BJ (cell line): ENCODE measurements at places on chromosomes 3 and 15. TPM values are rescaled to one million over a fixed set of nuclear protein-coding genes. Genes with fewer than 3 reads are reported as not detected.

- no peak for DNase-seq
Observed at GRCh38 chr3:126454025-126454424, 21.7 kb downstream of the ZXDC start.

- no peak for DNase-seq
Observed at GRCh38 chr15:94582368-94582767, 351.0 kb downstream of the MCTP2 start.

GRCh38 chr3:138921316-138922292, 25.3 kb downstream of the FOXL2 start:
- DNase-seq, result peak; percentile 65

- DNase-seq, result no peak
Observed at GRCh38 chr3:73624017-73624820, 522 bp downstream of the PDZRN3 start.

DNA sequence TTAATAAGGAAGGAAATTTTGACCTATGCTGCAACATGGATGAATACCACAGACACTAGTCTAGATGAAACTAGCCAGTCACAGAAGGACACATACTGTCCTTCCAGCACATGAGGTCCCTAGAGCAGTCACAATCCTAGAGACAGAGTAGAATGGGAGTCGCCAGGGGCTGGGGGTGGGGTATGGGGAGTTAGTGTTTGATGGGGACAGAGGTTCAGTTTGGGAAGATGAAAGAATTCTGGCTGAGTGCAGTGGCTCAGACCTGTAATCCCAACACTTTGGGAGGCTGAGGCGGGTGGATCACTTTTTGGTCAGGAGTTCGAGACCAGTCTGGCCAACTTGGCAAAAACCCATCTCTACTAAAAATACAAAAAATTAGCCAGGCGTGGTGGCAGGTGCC, 99.2 kb downstream of the TPRA1 start:
- DNase-seq, result no peak

- no peak for DNase-seq
Observed at GRCh38 chr3:118536764-118537163, 497.9 kb downstream of the IGSF11 start.

- peak; percentile 58 for DNase-seq
Observed at GRCh38 chr3:70989174-70989573, 594.4 kb downstream of the FOXP1 start.

DNA sequence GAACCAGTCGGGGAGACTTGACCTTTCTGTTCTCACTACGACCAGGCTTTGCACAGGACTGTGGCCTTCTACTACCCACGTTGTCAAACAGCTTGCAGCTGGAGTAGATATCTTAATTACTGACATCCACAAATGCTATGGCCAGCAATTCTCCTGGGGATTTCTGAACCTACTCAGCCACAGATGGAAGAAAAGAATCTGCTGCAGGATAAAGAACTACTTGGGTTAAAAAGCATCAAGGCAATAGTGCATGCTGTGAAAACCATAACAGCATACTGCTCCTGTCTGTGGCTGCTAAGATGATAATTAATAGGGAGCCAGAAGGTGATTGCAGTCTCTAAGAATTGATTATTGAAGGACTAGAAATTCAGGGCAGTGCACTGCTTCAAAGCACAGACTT, 859.2 kb upstream of the SEMA6D start:
- no peak for DNase-seq

- no peak for DNase-seq
Observed at GRCh38 chr3:183158551-183159006, 4.0 kb downstream of the LAMP3 start.

DNA sequence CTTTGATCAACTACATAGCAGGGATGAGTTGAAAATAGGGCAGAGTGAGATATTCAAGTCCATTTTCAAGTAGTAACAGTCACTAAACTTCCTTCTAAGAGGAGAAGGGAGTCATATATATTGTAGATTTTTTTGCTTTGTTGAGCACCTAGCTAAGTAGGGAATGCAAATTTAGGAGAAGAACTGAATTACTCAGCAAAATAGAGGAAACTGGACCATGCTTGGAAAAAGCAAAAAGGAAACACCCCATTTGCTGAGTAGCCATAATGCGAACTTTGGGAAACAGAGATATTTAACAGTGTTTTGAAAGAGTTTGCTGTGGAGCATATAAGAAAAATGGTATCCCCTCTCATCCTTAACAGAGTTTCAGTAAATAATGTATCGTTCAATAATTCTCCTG, 54.9 kb downstream of the CD200R1L start:
- DNase-seq, result no peak

DNA sequence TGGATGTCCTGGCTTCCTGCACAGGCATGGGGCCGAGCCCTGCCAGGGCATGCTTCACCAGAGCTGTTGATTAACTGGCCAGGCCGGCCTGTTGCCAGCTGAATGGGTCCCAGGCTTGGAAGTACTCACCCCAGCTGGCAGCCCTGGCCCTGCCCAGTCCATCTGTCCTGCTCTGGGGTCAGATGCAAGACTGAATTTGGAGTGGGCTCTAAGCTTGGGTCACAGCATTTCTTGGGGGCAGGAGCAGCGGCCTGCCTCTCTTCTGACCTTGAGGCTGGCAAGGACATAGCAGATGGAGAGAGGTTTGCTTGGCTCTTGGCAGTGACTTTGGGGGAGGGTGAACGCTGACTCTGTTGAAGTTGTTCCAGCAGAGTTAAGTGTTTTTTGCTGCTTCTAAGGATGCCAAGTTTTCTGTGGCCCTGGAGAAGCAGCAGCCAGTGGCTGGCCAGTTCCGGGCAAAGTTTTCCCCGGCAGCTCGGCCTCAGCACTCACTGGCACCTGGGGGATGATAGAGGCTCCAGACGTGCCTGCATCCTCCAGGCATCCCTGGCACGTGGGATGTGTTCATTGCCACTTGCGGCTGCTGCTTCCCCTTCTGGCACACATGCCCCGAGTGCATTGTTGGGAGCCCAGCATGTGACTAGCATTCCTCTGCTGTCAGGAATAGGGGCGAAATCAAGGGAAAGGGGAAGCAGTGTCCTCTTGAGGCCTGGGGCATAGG, 22.9 kb downstream of the PDIA5 start:
- no peak for DNase-seq

DNA sequence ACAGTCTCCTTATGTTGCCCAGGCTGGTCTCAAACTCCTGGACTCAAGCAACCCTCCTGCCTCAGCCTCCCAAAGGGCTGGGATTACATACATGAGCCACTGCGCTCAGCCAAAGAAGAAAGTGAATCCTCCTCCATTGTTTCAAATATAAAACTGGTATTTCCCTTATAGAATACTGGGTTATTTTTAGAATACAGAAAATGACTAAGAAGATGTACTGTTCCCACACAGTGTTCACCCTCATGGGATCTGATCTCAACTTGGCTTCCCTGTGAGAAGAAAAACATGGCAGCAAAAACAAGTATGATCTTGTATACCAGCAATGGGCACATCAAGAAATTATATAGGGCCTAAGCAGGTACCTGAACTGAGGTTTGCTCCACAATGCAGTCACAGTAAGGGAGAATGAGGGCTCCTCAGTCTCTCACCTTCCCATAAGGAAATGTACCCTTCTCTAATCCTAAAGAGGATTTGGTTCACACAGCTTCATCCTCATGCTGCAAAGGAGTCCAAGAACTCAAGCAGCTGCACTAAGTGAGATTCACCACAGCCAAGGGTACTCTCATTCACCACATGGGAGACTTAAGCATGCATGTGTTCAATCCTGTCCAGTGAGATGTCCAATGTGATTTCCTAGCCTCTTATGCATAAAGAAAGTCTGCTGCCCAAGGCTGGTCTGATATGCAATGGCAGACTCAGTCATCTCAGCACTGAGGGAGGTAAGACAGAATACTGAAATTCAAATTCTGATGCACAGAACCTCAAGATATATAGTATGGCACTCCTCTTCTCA, 25.8 kb downstream of the USP4 start:
- DNase-seq, result no peak

DNA sequence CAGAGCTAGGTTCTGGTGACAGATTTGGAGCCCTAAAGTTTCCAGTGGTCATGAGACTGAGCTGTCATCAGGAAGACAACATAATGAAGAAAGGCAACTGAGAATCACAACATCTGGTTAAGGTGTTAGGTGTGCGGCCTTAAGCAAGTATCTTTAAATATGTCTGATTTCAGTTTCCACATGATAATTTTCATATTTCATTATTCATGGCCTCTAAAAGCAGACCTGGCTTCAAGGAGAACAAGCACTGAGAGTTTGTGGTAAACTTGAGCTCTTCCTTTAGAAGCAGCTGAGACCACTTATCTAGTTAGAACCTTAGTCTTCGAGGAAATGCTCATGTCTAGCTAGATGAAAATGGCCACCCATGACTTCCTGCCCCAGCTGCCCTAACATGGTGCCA, 25.7 kb upstream of the MYLK start:
- no peak for DNase-seq

DNA sequence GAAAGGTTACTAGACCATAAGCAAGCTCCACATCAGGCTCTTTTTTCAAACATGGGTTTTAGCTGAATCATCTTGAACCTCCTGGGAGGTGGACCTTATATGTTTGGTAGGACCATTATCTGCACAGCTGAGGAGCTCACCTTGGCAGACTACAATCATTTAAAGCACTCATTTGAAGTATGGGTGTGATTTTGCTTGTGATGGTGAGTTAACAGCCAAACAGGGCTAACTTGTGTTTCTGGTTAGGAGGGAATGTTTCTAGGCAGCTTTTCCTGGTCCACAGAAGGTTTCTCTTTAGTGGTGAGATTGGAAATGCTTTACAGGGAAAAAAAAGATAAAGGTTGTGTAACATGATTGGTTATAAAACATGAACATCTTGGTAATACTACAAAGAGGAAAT, 61.8 kb downstream of the ARHGEF26 start:
- no peak for DNase-seq

GRCh38 chr3:192082730-192083660, 622.0 kb downstream of the PYDC2 start:
- DNase-seq, result no peak

- no peak for DNase-seq
Observed at GRCh38 chr15:99197856-99198255, 51.5 kb downstream of the TTC23 start.

GRCh38 chr3:58326267-58326900, 6.3 kb upstream of the PXK start:
- no peak for DNase-seq

- no peak for DNase-seq
Observed at GRCh38 chr3:183688874-183689273, 8.7 kb upstream of the YEATS2 start.

GRCh38 chr3:182585532-182586150, 207.7 kb upstream of the ATP11B start:
- no peak for DNase-seq

GRCh38 chr15:77634266-77634962, 1.7 kb upstream of the LINGO1 start:
- DNase-seq, result no peak

GRCh38 chr3:120450600-120451271, at the start of gene FSTL1:
Gene FSTL1, minus strand, starts transcription at chr3:120450992. Its CDS starts 246 bp downstream, at chr3:120450746.
- no peak for DNase-seq

DNA sequence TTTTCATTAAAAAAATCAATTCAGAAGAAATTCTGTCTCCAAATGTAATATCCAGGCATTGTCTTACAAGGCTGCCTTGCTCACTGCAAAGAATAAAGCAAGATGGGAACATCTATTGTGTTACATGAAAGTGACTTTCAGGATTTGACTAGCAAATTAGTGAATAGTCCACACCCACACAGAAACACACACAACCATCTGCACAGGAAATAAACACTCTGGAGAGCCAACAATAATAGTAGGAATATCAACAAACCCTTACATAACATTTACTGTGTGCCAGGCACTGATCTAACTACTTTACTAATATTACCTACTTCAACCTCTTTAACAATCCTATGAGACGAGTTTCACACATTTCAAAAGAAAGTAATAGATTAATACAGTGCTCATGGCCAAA, 28.9 kb upstream of the ZNF385D start:
- no peak for DNase-seq

DNA sequence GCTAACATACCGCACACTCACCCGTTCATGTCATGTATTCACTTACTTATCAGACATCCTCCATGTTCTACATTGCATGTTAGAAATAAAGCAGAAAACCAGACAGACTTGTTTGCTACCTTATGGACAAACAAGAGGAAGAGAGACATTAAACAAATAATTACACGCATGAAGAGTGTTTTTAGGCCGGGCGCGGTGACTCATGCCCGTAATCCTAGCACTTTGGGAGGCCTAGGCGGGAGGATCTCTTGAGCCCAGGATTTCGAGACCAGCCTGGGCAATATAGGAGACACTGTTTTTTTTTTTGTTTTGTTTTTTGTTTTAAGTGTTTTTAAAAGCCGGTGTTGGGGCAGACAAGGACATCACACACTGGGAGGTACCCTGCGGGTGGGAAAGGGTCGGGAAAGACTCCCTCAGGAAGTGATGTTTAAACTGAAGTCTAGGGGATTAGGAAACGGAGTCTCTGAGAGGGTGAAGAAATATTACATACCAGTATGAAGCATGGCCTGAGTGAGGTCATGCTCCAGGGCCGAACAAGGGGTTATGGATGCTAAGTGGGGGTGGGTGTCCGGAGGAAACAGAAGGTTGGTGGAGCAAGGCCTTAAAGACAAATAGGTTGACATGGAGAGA, 2.1 kb upstream of the USP3 start:
- no peak for DNase-seq

DNA sequence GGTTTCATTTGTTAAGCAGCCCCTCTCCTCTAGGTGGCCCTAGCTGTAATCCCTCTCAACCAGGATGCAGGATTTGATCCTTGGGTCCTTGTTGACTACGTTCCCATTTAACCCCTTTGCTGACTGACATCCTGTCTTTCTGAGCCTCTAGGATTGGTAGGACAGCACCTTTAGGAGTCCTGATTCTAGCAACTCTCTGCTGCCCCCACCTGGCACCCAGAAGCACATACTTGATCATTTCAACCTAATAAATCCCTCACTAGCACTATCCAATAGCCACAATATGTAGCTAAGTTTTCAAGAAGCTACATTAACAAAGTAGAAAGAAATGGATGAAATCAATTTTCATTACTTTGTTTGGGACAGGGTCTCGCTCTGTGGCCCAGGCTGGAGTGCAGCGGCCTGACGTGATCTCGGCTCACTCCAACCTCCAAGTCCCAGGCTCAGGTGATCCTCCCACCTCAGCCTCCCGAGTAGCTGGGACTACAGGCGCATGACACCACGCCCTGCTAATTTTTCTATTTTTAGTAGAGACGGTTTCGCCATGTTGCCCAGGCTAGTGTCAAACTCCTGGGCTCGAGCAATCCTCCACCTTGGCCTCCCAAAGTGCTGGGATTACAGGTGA, 28.3 kb downstream of the RSL24D1 start:
- no peak for DNase-seq

DNA sequence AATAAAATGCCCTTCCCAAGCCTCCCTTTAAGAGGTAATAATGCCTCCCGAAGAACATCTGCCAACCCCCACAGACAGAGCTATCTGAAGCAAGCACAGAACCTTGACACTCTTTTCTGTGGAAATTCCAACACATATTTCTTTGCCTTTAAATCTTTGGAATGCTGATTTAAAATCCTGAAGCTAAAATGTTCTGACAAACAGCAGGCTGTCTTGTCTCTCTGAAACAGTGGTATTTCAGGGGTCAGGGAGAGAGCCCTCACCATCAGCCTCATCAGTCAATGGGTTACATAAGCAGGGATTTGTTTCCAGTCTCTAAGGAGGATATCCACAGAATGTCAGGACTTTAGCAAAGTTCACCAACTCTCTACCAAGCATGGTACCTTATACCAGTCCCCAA, 27.8 kb upstream of the ARHGEF3 start:
- no peak for DNase-seq

Gene GOLGA6B
- not detected in 2 replicates for polyA plus RNA-seq

Gene TRH
- not detected in 2 replicates for polyA plus RNA-seq

Gene IGDCC3
- not detected in 2 replicates for polyA plus RNA-seq

Gene CYP1A2
- polyA plus RNA-seq, result not detected in 2 replicates

Gene TMEM108
- polyA plus RNA-seq, result 0.06 TPM in 1 of 2 replicates, not detected in the other

Gene MESP2
- 0.28 and 0.39 TPM in 2 replicates for polyA plus RNA-seq

Gene GPR171
- not detected in 2 replicates for polyA plus RNA-seq

Gene RLBP1
- not detected in 2 replicates for polyA plus RNA-seq
